ENCODE measurements at places on chromosomes 5 and 9.
A peak's percentile ranks its signal among the peaks of the same experiment; 100 is the strongest.

GRCh38 chr5:153372425-153373129 is 117.9 kb upstream of the GRIA1 start:
- no peak for DNase-seq

DNA sequence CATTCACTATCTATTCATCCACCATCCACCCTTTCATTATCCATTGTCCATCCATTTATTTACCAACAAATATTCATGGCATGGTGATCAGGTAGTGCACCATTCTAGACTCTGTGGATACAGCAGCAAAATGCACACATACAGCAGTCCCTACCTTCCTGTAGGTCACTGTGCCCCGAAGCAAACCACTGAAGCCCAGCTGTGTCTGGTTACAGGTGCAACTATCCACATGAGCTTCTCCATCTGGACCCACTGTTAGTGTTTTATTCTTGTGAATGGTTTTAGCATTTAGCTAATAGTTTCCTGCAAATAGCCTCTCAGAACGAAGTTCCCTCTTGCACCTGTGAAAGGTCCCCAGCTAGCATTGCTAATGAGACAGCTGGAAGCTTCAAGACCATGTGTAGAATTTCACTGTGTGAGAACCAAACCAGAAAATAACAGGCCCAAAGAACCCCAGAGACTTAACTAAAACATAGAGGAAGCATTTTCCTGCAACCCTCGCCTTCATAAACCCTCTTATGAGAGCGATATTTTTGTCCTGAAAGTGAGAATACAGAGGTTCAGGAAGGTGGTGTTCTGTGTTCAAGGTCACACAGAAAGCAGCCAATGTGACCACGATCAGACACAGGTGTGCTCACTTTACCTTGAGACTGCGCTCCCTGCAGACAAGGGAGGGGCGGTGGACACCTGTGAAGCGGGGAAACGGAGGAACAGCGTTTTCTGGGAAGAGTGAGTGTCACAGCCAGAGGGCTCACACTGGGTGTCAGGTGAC is 18.5 kb downstream of the PAEP start:
- no peak for DNase-seq

GRCh38 chr5:146884066-146884626 is 5.6 kb upstream of the PPP2R2B start:
- DNase-seq: no peak

GRCh38 chr9:71966601-71967000 is 55.2 kb downstream of the C9orf85 start:
- no peak for DNase-seq

DNA sequence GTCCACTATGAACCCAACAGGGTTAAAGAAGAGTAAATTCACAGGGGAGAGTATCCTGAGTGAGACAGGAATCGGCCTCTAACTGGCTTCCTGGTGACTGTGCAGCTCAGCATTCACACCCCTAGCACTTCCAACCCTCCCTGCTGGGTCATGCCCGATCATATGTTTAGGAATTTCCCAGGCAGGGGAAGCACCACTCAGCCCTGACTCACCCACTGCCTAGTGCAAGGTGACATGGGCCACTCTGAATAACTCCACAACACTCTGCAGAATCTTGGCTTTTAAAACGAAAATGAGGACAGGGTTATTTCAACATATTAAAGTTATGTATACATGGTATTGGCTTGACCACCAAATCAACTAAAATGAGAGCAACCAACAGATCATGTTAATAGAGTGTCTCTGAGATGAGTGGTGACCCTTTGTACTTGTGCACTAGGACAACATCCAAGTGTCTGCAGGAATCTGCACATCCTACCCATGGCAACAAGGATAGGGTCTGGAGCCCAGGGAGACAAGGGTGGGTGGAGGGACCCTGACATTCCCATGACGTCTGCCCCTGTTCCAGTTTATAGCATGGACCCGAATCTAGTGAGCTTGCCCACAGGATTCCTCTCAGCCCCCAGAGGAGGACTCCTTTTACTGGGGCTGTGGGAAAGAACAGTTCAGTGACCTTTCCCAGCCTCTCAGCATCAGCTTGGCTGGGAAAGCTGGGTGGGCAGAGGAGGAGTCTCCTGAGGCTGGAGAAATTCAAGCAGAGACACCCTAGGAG is 485.8 kb downstream of the SEMA5A start:
- DNase-seq: peak; percentile 86

- no peak for DNase-seq
Measured at GRCh38 chr5:144237851-144238250, 67.2 kb downstream of the KCTD16 start.

DNA sequence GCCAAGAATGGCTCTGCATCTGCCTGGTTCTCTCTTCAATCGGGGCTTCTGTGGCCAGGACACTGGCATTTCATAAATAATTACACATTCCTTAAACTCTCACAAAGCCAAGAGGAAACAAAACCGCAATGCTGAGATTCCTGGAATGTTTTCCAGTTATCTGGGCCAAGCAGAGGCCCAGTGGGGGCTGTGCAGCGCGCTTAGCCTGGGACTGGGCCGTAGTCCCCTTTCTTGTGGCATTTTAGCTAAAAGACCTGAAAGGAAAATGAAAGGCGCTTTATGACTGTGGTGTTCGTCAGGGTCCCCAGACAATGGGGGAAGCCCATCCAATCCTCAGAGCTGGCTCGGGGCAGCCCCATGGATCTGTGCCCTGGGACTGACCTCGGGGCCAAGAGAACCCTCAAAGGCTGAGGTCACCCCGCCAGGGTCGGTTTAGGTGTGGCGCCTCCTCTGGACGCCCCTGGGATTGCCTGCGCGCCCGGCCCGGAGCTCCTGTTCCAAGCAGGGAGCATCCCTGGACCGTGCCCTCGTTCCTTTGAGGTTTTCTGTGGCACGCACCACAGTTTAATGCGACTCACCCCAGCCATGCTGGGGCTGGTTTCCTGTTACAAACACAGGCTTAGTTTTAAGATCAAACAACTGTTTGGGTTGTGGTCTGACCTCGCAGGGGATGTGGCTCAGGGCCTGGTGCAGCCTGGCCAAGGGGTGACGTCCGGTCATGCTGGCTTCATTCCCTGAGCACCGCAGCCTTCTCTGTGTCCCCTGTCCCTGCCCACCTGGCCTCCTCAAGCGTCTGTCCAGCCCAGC is 51.5 kb upstream of the NKD2 start:
- peak; percentile 86 for DNase-seq

- no peak for DNase-seq
Measured at GRCh38 chr9:16064771-16065170, 511.9 kb downstream of the CCDC171 start.

DNA sequence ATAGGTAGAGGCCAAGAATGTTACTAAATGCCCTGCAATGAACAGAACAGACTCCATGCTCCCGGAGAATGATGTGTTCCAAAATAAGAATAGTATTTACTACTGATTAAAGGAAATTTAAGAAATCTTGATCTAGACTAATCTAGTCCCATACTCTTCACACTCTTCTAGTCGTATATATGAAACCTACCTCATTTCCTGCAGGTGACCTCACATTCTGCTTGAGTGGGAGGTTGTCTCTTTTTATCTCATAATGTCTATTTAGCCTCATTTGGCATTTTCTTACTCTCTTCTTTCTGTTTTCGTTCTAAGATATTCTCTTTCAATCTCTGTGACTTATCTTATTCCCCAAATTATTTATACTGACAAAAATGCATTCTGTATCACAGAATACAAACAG is 9.2 kb upstream of the SHOC1 start:
- DNase-seq: no peak

DNA sequence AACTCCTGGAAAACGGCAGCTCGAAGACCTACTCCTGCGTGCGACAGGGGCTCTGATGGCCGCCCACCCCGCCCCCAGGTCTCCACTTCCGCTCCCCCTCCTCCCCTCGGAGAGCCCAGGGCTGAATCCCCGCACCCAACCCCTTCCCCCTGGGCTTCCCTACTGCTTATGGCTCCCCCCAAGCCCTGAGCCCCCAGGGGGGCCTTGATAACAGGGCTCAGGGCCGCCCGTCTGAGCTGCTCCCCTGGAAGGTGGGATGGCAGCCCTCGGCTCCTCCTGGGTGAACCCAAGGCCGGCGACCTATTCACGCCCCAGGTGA is 30.4 kb downstream of the GLT6D1 start:
- DNase-seq: no peak

DNA sequence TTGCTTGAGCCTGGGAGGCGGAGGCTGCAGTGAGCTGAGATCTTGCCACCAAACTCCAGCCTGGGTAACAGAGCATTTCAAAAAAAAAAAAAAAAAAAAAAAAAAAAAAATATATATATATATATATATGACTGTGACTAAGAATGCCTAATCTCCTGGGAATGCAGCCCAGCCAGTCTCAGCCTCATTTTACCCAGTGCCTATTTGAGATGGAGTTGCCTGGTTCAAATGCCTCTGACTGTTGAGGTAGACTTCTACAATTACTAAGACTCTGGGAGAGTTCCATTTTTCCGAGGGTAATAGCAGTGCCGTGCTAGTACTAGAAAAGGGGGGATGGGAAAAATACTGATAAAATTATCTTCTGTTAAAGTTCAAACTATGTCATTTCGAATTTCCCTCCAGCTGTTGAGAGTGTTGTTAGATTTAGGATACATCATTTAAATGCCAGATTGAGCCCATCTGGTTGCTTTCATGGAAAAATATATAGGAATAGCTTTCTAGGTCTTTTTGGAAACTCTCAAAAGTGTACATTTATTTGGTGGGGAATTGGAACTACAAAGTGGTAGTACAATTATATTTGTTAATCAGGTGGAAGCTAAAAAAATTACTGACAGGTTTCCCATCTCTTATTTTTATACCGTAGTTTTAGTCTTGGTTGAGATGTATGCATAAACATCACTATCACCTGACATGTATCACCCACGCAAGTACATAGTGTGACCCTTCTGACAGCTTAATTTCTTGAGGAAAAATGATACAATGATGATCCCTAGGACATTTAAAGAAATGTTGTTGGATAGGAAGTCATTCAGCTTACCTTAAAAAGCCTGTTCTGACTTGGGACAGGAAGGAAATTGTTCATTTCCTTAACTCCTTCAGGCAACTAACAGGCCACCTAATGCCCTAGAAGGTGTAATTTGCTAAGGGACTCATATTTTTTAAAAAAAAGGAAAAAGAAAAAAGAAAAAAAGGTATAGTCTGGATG is 214.9 kb downstream of the ADAMTSL1 start:
- DNase-seq: no peak

DNA sequence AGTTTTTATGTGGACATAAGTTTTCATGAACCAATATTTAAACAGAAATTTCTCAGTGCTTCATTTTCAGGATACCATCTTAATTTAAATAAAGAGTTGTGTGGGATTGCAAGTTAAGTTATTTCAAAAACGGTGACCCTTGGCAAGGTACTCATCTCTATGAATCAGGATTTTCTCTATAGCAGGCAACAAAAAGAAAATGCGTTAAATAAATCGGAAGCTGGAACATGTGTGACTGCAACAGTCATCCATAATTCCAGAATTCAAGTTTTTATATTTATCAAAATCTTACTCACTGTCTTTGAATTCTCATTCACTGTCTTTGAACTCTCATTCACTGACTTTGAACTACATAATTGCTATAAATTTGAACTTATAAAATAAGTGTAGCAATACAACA is 5.8 kb upstream of the RECK start:
- DNase-seq: no peak

- DNase-seq: no peak
Measured at GRCh38 chr9:98995971-98996504, 52.3 kb downstream of the COL15A1 start.

DNA sequence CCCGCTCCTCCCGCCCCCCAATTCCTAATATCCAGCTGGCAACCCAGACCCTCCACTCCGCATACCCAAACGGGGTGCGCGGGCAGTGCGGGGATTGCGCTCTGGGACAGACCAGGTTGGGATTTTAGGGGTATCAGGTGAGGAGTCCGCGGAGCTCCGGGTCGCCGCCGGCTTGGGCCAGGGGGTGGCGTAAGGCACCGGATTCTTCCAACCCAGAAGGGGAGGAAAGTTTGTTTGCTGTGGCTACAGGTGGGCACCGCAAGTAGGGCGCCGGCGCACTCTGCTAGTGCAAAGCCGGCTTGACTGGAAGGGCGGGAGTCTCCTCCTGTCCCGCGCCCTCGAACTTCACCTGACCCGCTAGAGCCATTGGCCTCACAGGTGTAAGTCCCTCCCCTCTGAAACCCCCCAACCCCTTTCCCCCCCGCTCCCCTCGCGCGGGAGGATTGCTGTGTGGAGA is 709 bp downstream of the IQGAP2 start:
- peak; percentile 42 for DNase-seq

- DNase-seq: no peak
Measured at GRCh38 chr5:159049844-159050315, 49.8 kb downstream of the EBF1 start.
